ENCODE measurements at places on chromosomes 5 and 9.

- no peak for DNase-seq
Observed at GRCh38 chr9:618478-618877, 223.0 kb upstream of the DMRT1 start.

DNA sequence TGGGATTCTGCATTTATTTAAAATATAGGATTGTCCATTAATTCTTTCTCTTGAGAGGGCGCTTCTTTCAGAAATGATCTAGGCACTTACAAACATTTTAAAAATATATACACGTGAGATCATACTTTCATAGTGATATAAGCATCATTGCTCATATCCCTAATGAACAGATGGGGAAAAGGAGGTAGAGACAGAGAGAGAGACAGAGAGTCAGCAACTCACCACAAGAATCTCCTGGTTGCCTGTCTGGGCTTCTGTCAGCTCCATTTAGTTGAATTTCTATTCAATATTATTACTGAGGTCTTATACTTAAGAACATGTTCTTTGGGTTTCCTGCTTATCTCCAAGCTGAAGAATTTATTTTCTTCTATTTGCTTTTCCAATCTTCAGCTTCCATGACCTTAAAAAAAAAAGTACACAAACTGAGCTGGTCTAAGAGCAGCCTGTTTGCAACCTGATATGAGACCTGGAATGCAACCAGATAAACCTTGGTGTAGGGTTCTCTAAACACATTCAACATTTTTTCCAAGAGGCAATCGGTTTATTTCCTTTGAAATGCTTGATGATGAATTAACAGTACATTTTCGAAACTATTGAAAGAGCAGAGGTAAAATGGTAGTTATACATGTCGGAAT lies 51.6 kb upstream of the LIFR start:
- DNase-seq = no peak

DNA sequence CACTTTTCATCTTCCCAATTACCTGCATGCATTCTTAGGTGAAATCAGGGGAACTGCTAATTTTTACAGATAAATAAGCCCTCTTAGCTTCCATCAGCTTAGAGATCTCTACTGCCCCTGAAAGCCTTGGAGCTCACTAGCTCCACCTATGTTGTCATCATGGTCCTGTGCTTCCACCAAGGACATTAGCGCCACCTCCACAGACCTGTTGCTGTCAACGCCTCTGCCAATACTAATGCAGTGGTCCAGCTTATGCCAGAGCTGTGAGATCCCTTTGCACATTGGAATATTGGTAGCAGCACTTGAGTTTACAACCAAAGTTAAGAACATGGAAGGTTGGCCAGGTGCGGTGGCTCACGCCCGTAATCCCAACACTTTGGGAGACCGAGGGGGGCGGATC lies 7.7 kb upstream of the SHISAL2B start:
- no peak for DNase-seq

- DNase-seq = no peak
Observed at GRCh38 chr9:132414731-132415130, 4.7 kb downstream of the CFAP77 start.

DNA sequence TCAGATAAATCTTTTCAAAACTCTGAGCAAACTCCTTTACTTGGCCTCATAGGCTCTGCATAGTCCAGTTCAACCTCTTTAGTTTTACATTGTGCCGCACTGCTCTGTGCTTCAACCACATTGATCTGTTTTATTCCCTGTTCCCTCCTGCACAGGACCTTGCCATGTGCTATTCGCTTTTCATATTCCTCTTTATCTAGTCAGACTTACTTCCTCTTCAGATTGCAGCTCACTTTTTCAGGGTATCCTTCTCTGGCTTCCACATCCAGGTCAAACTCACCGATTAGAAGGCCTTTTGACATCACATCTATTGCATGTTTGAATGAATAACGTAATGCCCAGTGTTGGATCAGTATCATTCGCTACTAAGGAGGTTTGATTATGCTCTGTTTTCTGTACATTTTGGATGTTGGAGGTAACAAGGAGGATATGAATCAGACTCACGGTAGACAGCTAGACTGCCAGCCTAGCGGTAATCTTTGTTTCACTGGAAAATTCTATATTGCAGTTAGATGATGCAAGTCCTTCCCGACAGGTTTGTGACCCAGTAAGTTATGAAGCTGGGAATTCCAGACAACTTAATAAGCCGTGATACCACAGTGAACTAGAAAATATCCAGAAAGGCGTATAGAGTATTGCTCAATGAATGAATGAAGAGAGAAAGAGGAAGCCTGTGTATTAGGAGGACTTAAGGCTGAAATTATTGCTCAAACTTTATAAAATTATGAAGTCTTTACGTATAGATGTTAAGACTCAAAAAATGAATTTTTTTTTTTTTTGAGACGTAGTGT lies 65.7 kb downstream of the IQGAP2 start:
- no peak for DNase-seq

GRCh38 chr9:21906881-21907280 lies 87.3 kb downstream of the CDKN2A start:
- DNase-seq = no peak

DNA sequence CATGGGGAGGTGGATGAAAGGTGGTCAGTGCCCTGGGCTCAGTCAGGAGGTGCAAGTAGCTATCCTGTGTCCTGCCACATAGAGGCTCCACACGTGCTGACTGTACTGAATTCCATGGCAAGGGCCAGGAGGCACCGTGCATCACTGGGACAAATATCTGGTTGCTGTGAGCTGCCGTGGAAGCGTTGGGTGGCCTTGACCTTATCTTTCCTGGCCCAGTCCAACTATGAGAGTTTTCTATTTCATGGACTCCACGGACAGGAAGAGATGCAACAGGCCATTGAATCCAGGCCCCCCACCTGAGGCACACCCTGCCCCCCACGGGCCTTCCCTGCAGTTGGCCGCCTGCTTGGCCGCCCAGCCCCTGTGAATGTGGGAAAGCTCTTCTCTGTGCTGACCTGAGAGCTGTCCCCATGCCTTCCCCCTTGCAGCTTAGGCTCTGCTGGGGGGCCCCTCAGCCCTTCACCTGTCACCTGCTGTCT lies 1.7 kb downstream of the GRHPR start:
- no peak for DNase-seq

- no peak for DNase-seq
Observed at GRCh38 chr9:131036071-131036470, 27.1 kb downstream of the LAMC3 start.

- no peak for DNase-seq
Observed at GRCh38 chr5:54273715-54274114, 36.7 kb downstream of the ARL15 start.

DNA sequence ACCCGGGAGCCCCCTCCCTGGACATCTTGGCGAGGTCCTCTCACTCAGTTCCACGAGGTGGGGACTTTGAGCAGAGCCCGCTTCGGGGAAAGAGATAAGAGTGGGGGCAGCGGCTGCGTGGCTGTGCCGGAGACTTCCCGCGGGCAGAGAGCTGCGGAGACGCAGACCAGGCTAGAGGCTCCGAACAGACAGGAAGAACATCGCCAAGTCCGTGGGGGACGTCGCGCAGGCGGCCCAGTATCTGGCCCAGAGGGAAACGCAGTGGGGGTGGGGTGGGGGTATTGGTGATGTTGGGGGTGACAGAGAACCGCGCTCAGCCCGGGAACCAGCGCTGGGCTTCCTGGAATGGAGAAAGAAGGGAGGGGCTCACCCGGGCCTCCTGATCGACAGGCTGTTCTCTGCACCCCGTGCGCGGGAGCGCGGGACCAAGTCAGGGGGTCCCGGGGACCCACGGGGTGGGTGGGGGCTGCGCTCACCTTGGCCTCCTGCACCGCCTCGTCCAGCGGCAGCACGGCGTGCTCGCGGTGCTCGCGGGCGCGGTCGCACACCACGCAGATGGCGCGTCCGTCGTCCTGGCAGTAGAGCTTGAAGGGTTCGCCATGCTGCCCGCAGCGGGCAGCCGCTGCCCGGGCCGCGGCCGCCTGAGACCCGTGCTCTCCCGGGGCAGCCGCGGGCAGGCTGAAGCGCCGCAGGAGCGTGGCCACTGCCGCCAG lies 727 bp downstream of the TRIM7 start:
- DNase-seq = peak; percentile 23

- no peak for DNase-seq
Observed at GRCh38 chr5:139251695-139252288, 41.7 kb upstream of the MATR3 start.

DNA sequence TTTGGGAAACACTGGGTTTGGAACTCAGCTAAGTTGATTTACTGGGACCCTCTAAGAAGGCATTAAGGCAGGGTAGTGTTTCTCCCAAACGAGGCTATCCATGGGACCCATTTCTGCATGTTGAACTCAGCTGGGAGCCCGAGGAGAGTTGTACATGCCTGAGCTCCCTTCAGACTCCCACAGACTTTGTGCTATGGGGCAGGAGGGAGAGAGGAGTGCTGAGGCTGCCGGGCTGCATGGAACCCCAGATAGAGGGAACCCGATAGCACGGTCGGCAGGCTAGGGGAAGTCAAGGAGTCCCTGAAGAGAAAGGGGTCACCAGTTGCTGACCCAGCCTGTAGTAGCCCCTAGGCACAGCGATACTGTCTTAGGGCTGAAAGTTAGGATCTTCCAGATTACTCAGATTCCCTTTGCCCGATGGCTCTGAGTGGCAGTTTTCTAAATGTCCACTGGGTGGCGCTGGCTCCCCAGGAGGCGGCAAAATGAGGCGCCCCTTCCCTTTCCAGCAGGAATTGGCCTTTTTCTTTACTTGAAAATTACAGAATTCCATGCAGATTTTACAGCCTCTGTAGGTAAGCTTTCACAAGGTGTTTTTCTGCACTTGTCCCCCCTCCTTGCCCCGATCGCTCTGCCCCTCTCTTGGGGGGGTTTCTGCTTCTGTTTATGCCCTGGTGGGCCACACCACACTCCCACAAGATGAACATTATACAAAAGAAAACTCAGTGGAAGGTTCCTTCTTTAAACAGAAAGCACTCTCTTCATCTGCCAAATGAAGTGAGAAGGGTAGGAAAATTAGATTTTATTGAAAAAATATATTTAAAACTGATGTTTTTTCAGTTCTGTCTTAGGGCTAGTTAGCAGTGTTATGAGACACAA lies 17.8 kb downstream of the NANS start:
- peak; percentile 74 for DNase-seq

GRCh38 chr9:115786321-115786720 lies 367.3 kb upstream of the PAPPA start:
- DNase-seq = no peak

- DNase-seq = no peak
Observed at GRCh38 chr5:156534085-156534484, 207.1 kb downstream of the SGCD start.

GRCh38 chr5:102910240-102911226 lies 155.4 kb downstream of the PAM start:
- DNase-seq = no peak

GRCh38 chr9:130933114-130934046 lies 5.7 kb downstream of the FIBCD1 start:
- no peak for DNase-seq

DNA sequence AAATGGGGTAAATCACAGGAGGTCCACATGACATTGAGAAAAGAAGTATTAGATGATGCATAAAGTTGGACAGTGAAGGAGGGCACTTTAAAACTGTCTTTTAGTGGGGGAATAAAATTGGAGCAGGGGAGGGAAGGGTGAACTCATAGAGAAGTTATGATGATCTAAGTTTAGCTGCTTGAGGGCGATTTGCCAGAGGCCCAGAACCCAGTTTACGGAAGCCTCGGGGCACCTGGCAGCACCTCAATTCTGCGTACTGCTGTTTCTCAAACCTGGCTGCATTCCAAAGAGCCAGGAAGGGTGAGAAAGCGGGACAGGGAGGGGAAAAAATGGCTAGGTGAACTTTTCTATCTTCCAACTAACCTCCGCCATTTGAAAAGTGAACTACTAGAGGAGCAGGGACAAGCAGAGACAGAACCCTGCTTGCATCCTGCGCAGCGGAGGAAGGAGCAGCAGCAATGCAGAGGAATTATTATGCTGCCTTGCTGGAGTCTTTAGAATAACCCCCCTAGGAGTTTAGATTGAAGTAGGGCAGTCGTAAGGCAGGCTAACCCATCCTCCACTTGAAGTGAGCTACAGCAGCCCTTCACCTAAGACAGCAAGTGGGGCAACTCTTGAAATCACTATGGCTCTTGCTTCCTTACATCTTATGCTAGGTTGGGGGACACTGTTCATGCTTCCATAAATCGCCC lies 316.8 kb downstream of the BRINP1 start:
- no peak for DNase-seq

- DNase-seq = no peak
Observed at GRCh38 chr9:38057416-38058195, 11.4 kb downstream of the SHB start.

- DNase-seq = no peak
Observed at GRCh38 chr5:142924135-142924883, 154.1 kb downstream of the ARHGAP26 start.

DNA sequence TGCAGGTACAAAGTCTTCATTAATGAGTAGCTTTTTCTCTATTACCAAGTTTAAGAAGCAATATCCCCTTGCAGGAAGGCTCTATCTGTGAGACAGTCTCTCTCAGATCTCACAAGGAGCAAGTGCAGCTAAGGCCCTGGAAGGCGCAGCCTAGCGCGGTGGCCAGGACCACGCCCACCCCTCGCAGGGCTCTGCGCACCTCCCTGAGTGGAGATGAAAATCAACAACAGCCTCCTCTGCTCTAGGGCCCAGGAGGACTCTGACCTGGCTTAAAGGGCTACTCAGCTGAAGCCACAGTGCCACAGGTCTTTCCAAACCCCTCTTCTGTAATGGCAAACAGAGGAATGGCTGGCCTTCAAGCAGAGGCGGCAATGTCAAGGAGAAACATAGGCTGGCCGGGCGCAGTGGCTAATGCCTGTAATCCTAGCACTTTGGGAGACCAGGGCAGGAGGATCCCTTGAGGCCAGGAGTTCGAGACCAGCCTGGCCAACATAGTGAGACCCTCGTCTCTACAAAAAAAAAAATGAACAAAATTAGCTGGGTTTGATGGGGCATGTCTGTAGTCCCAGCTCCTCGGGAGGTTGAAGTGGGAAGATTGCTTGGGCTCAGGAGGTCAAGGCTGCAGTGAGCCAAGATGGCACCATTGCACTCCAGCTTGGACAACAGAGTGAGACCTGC lies 11.9 kb downstream of the SEC16A start:
- no peak for DNase-seq

DNA sequence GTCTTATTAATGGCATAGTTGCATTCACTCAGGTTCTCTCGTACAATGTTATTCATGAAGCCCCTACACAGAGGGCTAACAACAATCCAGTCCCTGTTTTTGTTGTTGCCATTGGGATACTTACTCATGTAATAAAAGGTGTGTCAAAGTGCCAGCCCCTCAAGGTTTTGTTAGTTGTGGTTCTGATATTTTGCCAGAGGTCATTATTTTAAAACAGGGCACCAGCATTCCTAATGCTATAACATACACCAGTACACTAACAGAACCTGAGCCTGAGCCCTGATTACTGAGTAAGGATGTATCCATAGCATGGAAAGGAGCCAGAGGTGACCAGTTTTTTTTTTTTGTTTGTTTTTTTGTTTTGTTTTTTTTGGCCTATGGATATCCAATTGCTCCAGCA lies 50.2 kb downstream of the SMC2 start:
- no peak for DNase-seq

DNA sequence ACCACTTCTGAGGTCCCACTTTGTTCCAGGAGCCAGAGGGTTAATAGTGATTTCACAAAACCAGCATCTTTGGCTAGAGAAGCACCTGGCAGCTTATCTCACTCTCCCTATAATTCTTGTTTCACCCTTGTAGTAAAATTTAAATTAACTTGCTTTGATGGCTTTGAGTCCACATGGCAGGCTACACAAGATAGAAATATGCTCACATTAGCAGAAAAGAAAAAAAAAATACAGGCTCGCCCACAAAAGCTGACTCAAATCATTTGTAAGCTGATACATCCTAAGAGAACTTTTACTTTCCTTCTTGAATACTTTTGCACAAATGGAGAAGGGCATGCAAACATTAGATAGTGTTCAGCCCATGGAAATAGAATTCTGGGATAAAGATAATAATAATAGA lies 36.2 kb downstream of the TNFSF15 start:
- DNase-seq = no peak

Measured in CD4-positive, alpha-beta T cell treated with Interleukin-6 for 4 hours (primary cell).